ENCODE measurements at places on chromosomes 3 and 15. TPM values are rescaled to one million over a fixed set of nuclear protein-coding genes. Genes with fewer than 3 reads are reported as not detected.

The GBE1 gene
- 10.8 TPM for total RNA-seq

The LRRC31 gene
- total RNA-seq: not detected

The TRNT1 gene
- total RNA-seq: 30.6 TPM

The PLSCR5 gene
- not detected for total RNA-seq

The TMEM212 gene
- total RNA-seq: not detected

The ACTRT3 gene
- 3.1 TPM for total RNA-seq

The CHRNA7 gene
- 3.0 TPM for total RNA-seq

The AADACL2 gene
- not detected for total RNA-seq

The HIGD2B gene
- not detected for total RNA-seq

The P3H2 gene
- total RNA-seq: 14.8 TPM

The CTXN2 gene
- total RNA-seq: 0.25 TPM

The ZNF660 gene
- 18.7 TPM for total RNA-seq

The FAM174B gene
- 20.7 TPM for total RNA-seq

The CPEB1 gene
- 0.69 TPM for total RNA-seq

The OIP5 gene
- total RNA-seq: 5.3 TPM

The CHRM5 gene
- not detected for total RNA-seq

The GP9 gene
- not detected for total RNA-seq

The FGF12 gene
- 0.97 TPM for total RNA-seq

The PPP1R14D gene
- 1.7 TPM for total RNA-seq

The PLA2G4E gene
- total RNA-seq: not detected

The ISLR gene
- total RNA-seq: 64.9 TPM

Measured in mesothelial cell of epicardium (in vitro differentiated cells).